ENCODE measurements at places on chromosomes 5 and 9. TPM values are rescaled to one million over a fixed set of nuclear protein-coding genes. Genes with fewer than 3 reads are reported as not detected.

- no peak for DNase-seq
Observed at GRCh38 chr9:103811462-103811861, 282.6 kb upstream of the SMC2 start.

S1PR3 gene
- 37.6 TPM for total RNA-seq

GRCh38 chr5:97096191-97096590, 46.2 kb downstream of the LIX1 start:
- no peak for DNase-seq

DNA sequence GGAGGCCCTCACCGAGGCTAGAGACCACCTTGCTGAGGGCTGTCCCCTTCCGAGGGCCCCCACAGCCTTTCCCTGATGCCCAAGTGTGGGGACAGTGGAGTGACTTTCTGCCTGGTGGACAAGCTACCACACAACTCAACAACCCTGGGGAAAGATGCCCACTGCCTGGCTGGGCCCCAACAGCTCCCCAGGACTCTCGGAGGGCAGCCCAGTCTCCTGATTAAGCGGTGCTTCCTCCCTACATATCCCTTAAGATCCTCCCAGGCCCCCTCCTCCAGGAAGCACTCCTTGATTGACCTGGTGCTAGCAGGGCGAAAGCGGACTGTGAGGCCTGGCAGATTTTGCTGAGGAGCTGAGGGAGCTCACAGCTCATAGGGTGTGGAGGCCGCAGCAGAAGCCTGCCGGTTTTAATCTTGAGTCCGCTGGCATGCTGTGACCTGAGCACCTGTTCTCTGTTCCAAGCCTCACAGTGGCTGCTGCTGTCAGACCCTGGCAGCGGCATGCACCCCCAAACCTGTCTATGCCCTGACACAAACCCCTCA, 2.2 kb downstream of the NSMF start:
- no peak for DNase-seq

DNA sequence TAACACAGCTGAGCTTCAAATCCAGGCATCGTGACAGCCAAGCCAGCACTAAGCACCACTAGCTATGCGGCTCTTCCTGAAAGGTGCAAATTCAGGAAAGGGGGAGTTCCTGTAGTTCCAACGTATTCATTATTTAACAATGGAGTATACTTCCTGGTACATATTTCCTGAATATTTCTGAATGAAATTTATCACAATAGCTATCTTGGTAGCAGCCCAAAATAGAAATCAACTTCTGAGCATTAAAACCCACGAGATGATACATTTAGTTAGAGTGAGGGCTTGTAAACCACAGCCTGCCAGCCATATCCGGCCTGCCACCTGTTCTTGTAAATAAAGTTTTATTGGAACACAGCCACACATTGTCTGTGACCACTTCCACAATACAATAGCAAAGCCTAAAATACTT, 109.7 kb upstream of the RETREG1 start:
- peak; percentile 53 for DNase-seq

CDH10 gene
- total RNA-seq, result 2.5 TPM

TENT4A gene
- 21.2 TPM for total RNA-seq

GRCh38 chr5:143506836-143507552, 103.5 kb upstream of the NR3C1 start:
- DNase-seq, result no peak

GRCh38 chr5:119079318-119079921, 8.5 kb downstream of the DMXL1 start:
- no peak for DNase-seq

RGS7BP gene
- 2.2 TPM for total RNA-seq

- no peak for DNase-seq
Observed at GRCh38 chr5:168179192-168179593, 112.3 kb upstream of the WWC1 start.

- DNase-seq, result no peak
Observed at GRCh38 chr9:76020652-76021051, 130.2 kb downstream of the PCSK5 start.

DNA sequence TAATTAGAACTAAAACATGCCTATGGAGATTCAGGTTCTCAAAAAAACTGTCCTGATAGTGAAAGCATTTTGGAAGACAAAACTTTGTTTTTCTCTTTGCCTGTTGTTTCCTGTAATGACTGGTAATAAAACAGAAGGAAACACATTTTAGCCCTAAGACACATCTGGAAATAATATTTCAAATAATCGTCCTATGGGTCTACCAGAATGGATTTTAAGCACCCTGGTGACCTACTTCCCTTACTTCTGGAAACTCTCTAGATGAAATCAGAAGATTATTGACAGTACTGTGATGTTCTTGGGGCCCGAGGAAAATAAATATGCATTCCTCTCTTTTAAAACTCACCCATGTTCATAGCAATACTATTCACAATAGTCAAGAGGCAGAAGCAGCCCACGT, 110.1 kb upstream of the TLE4 start:
- no peak for DNase-seq

DNA sequence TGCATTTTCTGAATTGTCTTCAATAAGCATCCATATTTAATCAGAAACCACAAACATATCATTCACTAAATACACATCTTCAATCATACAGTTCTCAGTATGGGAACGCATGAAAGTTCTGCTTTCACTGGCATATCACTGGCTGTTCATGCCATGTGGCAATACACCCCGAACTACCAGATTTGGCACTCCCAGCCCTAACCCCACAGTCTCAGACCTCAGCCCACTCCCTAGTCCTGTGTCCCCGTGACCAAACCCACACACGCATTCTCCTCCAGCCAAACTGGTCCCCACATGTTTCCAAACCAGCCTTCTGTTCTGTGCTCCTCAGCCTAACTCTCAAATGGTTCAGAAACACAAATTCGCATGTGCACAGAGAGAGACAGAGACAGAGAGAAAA, 20.6 kb downstream of the KCNMB1 start:
- DNase-seq, result no peak

GRCh38 chr9:8205576-8205975, 406.0 kb upstream of the DMAC1 start:
- DNase-seq, result no peak

- peak; percentile 58 for DNase-seq
Observed at GRCh38 chr9:121246821-121247561, 21.0 kb upstream of the GSN start.

- DNase-seq, result peak; percentile 72
Observed at GRCh38 chr9:20618361-20618802, 3.9 kb downstream of the MLLT3 start.
